ENCODE measurements at places on chromosomes 7 and 10.

- DNase-seq, result no peak
Measured at GRCh38 chr10:310976-311639, 175.9 kb downstream of the ZMYND11 start.

- no peak for DNase-seq
Measured at GRCh38 chr7:13990319-13990983, 985 bp upstream of the ETV1 start.

GRCh38 chr7:46545790-46546189 is 624.7 kb upstream of the IGFBP3 start:
- DNase-seq, result no peak

GRCh38 chr10:2165771-2166460 is 428.6 kb upstream of the ADARB2 start:
- no peak for DNase-seq

DNA sequence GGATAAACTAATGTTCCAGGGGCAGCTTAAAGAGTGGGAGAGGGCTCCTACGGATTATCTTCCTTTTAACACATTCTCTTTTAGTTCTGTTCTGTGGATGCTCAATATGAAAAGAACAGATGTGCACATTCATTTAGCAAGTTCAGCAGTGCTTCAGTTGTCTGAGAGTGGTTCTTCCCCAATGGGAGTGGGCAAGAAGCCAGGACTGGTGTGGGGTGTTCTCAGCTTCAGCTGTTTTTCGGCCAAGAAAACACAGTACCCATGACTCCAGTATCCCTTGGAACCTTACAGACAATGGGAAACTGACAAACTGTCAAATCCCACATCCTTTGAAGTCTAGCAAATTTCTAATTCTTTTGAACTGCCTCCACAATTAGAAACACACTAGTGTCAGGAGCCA is 71.5 kb upstream of the LRRC17 start:
- no peak for DNase-seq

DNA sequence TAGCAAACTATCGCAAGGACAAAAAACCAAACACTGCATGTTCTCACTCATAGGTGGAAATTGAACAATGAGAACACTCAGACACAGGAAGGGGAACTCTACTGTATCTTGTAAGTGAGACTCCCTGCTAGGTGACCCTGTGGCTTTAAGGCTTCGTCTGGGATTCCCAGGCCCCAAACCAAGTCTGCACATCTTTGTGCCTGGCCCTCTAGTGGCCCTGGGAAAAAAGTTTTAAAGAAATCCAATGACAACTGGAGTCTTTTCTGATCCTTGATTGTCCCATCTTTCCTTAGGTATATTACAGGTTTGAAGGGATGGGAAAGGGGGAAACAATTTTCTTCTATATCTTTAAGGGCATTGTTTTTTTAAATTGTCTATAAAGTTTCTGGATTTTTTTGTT is 10.6 kb upstream of the LIPM start:
- no peak for DNase-seq

DNA sequence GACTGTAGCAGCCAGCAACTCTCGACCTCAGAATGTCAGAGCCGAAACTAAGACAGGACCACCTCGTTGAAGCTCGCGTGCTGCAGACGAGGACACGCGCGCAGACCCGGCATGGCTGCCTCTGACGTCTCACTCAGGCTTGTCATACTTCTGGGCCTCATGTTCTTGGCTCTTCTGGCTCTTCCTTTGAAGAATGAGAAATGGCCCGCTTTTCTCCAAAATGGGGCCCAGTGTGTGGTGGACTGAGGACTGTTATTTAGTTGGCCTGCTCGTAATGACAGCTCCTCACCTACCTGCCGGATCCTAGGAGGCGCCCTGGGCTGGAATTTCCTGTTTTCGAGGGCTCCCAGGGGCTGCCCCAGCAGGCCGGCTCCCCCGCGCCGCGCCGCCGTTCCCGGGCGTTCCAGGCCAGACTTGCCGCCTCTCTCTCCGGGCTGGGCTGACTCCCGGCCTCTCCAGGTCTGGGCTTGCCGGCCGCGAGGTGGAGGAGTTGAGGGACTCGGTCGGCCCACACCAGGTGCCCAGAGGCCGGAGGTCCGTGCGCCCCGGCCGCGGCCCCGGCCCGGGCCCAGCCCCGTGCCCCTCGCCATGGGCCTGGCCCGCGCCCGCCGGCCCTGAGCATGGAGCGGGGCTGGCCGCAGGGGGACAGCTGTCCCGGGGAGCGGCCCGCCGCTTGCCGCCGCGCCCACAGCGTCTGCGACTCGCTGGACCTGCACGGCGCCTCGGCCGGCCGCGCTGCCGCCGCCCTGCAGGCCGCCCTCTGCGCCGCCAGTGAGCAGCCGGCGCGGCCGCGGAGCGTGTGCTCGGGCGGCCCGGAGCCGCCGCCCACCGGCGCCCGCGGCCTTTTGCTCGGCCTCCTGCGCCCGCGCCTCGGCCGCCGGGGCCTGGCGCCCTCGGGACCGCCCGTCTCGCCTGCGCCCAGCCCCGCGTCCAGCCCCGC is 28.1 kb downstream of the AGAP3 start:
- no peak for DNase-seq
